ENCODE measurements at places on chromosomes 7 and 10.

DNA sequence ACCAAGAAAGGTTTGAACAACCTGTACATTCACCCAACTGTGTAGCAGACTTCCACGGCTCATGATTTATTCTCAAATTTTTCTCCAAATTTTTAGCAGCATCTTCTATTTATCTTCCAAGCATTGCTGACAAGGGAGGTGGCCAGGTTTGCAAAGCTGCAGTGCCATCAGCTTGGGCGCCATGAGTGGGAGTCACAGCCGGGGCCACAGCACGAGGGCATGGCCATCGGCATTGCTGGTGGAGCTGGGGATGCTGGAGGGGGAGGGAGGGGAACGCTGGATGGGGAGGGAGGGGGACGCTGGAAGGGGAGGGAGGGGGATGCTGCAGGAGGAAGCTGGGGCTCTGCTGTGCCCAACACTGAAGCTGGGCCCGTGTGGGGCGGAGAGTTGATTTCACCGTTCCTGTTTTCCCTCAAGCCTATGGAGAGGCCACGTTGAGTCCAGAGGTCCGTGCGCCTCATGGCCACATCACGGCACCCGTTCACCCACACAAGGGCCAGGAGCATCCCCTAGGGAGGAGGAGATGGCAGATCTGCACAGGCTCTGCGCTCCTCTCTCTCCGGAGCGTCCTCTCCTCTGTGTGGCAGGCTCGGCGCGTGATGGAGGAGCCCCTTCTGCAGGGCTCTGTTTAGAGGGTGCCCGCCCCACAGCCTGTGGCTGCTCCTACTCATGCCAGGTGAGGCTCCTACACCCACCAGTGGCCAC lies 520.2 kb downstream of the DNAJB6 start:
- no peak for DNase-seq

GRCh38 chr10:96402417-96403305 lies 43.9 kb upstream of the OPALIN start:
- DNase-seq: peak; percentile 23

DNA sequence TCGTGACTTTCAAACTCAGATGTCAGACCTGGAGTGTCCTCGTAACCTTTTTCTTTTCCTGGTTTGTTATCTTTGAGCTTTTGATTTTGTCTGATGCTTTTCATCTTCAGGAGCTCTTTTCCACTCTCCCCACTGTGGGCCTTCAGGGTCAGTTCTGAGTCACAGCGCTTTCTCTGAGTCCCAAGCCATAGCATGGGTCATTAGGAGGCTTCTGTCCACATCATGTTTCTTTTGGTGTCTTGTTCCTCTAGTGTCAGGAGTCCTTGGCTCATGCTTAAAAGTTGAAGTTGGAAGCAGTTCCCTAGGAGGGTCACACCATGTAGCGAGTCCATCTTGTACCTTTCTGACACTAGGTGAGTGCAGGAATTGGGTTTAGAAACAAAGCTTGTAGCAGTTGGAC lies 40.3 kb downstream of the DAGLB start:
- no peak for DNase-seq

GRCh38 chr10:22927166-22927565 lies 687 bp upstream of the ARMC3 start:
- no peak for DNase-seq

DNA sequence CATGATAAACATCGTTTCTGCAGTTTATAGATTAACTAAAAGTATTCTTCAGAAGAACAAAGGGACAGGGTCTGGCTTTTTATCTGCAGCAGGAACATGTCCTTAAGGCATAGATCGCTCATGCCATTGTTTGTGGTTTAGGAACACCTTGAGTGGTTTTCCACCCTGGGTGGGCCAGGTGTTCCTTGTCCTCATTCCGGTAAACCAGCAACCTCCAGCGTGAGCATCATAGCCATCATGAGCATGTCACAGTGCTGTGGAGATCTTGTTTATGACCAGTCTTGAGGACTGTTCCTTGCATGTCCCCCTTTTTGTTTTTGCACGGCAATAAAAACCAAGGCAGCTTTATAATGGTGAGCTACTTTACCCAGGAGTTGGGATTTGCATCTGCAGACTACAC lies 33.9 kb downstream of the STOX1 start:
- DNase-seq: peak; percentile 30

- peak; percentile 9 for DNase-seq
Observed at GRCh38 chr7:121307021-121307574, 21.7 kb upstream of the WNT16 start.

DNA sequence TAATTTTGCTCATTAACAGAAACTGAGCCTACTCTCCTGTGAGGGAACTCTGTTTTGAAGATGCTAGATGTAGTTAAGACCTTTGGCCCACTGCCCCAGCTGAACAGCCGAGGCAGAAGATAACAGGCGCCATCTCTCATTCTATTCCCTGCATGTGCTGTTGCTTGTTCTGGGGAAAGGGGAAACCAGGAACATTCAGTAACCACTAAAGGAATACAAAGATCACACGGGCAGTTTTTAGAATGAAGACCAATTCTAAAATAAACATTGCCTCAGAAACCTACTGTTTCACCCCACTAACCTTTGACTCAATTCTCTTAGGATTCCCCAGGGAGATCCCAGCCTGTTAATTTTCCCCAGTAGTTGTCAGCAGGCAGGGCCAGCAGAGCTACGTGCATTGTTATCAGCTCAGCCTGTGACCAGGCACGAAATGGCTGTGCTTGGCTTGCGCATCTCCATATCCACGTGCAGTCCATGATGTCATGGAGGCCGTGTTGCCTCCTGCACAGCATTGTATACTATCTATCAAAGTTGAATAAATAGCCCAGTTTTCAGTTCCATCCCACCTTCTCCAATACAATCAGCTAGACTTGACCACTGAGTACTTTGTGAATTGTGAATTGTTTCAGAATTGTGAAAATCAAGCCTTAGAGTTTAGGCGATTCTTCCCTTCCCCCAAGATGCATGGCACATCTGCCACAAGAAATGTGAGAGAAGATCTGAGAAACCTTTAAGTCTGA lies 36.0 kb downstream of the ANK3 start:
- peak; percentile 24 for DNase-seq

DNA sequence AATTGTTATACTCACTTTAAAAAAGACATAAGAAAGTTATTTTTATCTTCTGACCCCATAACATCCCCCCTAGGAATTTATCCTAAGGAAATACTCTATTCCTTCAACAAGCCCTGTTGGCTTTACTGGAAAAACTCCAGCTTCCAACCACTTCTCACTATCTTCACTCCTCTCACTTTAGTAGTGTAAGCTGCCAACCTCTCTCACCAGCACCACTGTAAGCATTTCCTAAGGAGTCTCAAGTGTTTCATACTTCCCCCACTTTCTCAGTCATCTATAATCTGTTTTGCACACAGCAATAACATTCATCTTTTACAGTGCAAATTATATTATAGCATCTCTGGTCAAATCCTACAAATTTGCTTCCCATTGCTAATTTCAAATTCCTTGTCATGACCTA lies 45.8 kb downstream of the GPR85 start:
- no peak for DNase-seq

DNA sequence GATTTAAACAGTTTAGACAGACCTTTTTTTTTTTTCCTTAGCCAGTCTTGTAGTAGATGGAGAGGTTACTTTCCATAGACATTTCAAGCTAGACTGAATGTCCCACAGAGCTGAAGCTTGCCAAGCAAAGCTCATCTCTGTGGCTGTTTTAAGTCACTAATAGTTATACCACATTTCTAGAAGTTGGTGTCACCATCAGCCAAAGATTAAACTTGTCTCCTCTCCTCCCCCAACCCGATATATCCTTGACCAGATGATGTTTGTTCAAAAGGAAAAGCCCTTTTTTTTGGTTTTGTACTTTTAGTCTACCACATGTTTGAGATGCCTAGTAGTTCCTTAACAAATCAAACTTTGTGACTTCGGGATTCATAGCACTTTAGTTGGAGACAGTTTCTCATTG lies 66.1 kb downstream of the ADD3 start:
- DNase-seq: no peak

DNA sequence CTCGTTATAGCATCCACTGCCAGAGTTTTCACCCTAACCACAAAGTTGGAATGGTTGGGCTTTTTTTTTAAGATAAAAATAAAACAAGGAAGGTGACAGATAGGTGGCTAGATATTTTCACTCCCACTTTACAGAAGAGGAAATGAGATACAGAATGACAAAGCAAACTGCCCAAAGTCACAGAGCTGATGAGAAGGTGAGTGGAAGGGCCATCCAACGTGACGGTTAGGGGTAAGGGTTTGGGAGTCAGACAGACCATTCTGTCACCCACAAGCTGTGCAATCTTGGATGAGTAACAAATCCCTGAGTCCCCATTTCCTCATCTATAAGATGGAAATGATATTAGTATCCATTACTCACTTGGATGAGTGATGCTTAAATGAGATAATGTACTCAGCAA lies 106.9 kb upstream of the PDLIM1 start:
- no peak for DNase-seq

- no peak for DNase-seq
Observed at GRCh38 chr10:79013406-79013987, 55.3 kb upstream of the ZMIZ1 start.

GRCh38 chr7:41205600-41205999 lies 497.3 kb downstream of the INHBA start:
- no peak for DNase-seq

DNA sequence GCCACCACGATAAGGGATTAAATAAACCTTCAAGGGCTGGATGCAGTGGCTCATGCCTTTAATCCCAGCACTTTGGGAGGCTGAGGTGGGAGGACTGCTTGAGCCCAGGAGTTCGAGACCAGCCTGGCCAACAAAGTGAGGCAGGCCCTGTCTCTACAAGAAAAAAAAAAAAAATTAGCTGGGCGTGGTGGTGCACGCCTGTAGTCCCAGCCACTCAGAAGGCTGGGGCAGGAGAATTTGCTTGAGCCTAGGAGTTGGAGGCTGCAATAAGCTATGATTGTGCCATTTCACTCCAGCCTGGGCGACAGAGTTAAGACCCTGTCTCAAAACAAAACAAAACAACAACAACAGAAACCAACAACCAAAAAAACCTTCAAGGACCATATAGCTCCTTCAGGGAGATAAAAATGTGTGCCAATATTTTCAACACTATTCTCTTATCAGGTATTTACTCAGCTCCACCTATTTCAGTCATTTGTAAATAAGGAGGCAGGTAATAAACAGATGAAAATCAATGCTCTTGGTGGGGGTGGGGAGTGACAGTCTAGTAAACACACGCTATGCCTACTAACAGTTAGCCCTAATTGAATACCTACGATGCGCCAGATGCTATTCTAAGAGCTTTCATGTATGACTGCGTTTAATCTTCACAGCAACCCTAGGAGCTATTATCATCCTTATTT lies 13.2 kb downstream of the BAIAP2L1 start:
- no peak for DNase-seq

GRCh38 chr10:112811741-112812551 lies 138.1 kb upstream of the TCF7L2 start:
- peak; percentile 92 for DNase-seq

DNA sequence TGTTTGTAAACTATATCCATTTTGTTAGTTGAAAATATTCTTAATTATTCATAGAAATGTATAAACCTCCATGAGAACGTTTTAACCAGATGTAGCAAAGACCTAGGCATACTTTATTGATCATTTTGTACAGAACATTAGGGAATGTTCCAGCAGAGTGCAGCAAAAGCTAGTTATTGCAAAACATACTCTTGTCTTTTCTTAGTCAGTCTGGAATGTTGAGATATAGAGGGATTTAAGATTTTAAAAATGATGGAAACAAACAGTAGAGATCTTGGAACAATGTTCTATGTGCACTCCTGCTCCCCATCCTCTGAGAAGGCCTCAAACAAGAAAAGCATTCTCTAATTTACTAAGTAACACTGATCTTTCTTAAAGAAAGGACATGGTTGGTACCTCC lies 292.1 kb downstream of the BBS9 start:
- no peak for DNase-seq

- no peak for DNase-seq
Observed at GRCh38 chr10:100008708-100009282, 952 bp downstream of the DNMBP start.

GRCh38 chr10:456486-456885 lies 233.0 kb downstream of the DIP2C start:
- no peak for DNase-seq

GRCh38 chr7:112929421-112929820 lies 139.2 kb upstream of the TMEM168 start:
- DNase-seq: no peak
